Chondrocyte (in vitro differentiated cells): ENCODE measurements at places on chromosomes 16 and 17. TPM values are rescaled to one million over a fixed set of nuclear protein-coding genes. Genes with fewer than 3 reads are reported as not detected.

DNA sequence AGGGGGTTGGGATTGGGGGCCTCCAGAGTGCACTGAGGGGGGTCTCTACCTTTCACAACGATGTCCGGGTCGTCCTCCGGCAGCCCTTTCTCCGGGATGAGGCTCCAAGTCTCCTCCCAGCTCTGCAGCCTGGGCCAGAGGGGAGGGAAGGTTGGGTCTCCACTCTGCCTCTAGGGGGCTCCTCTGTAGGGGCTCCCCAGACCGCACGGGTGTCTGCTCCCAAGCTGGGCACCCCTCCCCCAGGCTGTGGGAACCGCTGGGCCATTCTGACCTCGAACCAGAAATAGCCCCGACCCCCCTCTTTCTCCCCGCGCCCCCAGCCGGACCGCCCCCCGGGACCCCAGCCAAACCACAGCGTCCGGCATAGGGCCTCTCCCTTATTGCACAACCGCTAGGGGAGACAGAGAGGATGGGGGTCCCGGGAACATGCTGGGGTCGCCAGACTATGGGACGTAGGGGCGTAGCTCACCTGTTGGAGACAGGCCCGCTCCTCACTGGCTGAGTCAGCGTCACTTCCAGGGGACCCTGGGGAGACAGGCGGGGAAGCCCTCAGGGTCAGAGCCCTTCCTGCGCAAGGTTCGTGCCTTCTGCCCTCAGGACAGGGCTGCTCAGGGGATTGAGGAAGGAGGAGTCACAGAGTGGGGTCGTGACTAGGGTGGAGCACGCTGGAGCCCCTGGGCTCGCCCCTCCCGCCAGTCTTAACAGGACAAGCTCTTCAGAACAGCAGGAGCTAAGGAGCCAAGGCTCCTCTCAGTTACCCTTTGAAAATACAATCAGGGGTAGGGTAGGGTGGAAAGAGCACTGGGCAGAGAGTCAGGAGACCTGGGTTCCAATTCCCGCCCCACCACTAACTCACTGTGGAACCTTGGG lies 2.7 kb downstream of the PLEKHH3 start:
- no peaks in the 10 kb centered on the region for H3K27me3 ChIP-seq
- H3K4me1 ChIP-seq: peaks cover 32% of the 10 kb centered on the region
- H3K4me3 ChIP-seq: peak overlapping the region; percentile 75
- peak overlapping the region; percentile 73 for H3K27ac ChIP-seq
- H3K36me3 ChIP-seq: peaks cover 11% of the 10 kb centered on the region
- no peak for DNase-seq

GRCh38 chr17:1110862-1111598 lies 68.8 kb downstream of the ABR start:
- H3K27ac ChIP-seq: peak overlapping the region; percentile 100
- no peaks in the 10 kb centered on the region for H3K27me3 ChIP-seq
- peak; percentile 97 for DNase-seq

- H3K27ac ChIP-seq: no peak overlapping the region
- peaks cover 17% of the 10 kb centered on the region for H3K4me1 ChIP-seq
- DNase-seq: no peak
- no peak overlapping the region for H3K4me3 ChIP-seq
Measured at GRCh38 chr17:5331506-5331905, 49.4 kb downstream of the RABEP1 start.

- DNase-seq: no peak
- H3K4me1 ChIP-seq: no peaks in the 10 kb centered on the region
- no peaks in the 10 kb centered on the region for H3K36me3 ChIP-seq
- no peak overlapping the region for H3K4me3 ChIP-seq
- H3K27ac ChIP-seq: no peak overlapping the region
Measured at GRCh38 chr17:11545696-11546095, 52.6 kb upstream of the DNAH9 start.

DNA sequence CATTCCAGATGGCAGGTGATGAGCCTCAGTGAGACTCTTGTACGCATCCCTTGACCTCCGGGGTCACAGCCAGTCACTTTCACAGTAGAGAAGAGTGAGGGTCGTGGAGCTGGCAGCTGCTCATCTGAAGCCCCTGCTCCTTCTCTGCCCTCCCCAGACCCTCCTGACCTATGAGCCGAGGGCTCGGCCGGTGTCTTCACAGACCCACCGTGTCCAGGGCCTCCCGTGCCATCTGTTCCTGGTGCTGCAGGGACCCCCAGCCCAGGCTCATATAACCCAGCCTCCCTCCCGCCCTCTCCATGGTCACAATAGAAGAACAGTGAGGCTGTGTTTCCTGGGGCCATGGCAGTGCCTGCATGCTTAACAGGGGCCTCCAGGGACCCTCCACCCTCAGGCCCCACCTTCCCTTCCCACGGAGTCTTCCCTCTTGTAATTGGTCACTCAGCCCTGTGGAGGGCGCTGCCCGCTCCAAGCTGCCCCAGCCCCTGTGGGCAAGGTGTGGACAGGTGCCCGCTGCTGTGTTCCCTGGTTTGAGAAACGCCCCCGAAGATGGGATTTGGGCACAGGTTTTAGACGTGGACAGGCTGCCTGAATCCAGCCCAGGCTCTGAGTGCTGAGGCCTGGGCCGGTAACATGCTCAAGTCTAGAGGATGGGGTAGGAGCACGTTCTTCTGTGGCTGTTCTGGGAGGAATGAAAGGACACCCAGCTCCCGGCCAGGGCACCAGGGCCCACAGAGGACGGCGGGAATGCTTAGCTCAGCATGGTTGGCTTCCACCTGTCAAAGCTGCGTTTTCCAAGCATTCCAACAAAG lies 38.7 kb downstream of the ACSF3 start:
- no peak for DNase-seq
- H3K27me3 ChIP-seq: no peaks in the 10 kb centered on the region
- no peaks in the 10 kb centered on the region for H3K4me1 ChIP-seq
- no peak overlapping the region for H3K27ac ChIP-seq
- H3K4me3 ChIP-seq: no peak overlapping the region

KRTAP2-3 gene
- not detected in 3 replicates for total RNA-seq
